ENCODE measurements at places on chromosomes 2 and 18. TPM values are rescaled to one million over a fixed set of nuclear protein-coding genes. Genes with fewer than 3 reads are reported as not detected.
A peak's percentile ranks its signal among the peaks of the same experiment; 100 is the strongest.

Gene GAD1
- not detected for polyA plus RNA-seq

GRCh38 chr18:33745871-33746545, 168.0 kb downstream of the ASXL3 start:
- DNase-seq, result no peak

GRCh38 chr2:12347066-12347493, 369.7 kb upstream of the TRIB2 start:
- DNase-seq, result no peak

DNA sequence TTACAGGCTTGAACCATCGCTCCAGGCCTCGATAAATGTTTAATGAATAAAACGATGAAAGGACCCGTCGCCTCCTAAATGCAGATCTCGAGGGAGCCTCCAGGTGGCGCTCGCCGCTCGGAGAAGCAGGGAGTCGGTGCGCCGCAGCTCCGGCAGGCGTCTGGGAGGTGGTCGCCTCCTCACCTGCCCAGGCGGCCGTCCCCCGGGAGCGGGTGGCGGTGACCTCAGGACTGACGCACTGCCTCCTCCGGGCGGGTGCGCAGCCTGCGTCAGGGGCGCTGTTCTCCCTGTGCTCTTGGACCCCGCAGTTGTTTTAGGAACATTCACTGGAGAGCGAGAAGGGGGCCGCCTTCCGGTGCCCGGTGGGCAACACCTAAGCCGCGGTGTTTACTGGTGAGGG, 38.6 kb upstream of the POLE4 start:
- DNase-seq, result peak; percentile 58

- no peak for DNase-seq
These were observed 60.4 kb downstream of the KCNJ3 start for GRCh38 chr2:154758871-154759270.

GRCh38 chr2:53455094-53455493, 312.5 kb upstream of the CHAC2 start:
- no peak for DNase-seq

DNA sequence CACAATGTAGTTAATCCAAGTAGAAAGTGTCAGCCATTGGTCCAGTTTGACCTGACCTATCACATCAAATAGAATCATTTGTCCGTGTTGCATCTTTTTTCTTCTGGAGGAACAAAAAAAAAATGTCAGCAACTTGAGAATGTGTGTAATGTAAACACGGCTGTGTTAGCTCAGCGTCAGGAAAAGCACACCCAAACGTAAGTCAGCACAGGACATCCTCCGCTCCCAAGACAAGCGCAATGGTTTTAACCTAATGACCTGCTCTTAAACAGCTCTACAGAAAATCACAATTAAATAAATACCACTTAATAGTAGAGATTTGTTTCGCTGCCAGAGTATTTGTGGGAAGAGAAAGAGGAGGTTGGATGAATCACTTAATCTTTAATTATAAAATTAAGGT, 59.4 kb downstream of the OSR1 start:
- no peak for DNase-seq
